Stimulated activated CD4-positive, alpha-beta T cell treated with anti-CD3 and anti-CD28 coated beads, Interleukin-1b, Interleukin-23, amount 100 ng/mL, for 1 hour (primary cell): ENCODE measurements at places on chromosomes 3 and 15.

GRCh38 chr3:86954226-86954625 is 36.7 kb downstream of the VGLL3 start:
- no peak for DNase-seq

DNA sequence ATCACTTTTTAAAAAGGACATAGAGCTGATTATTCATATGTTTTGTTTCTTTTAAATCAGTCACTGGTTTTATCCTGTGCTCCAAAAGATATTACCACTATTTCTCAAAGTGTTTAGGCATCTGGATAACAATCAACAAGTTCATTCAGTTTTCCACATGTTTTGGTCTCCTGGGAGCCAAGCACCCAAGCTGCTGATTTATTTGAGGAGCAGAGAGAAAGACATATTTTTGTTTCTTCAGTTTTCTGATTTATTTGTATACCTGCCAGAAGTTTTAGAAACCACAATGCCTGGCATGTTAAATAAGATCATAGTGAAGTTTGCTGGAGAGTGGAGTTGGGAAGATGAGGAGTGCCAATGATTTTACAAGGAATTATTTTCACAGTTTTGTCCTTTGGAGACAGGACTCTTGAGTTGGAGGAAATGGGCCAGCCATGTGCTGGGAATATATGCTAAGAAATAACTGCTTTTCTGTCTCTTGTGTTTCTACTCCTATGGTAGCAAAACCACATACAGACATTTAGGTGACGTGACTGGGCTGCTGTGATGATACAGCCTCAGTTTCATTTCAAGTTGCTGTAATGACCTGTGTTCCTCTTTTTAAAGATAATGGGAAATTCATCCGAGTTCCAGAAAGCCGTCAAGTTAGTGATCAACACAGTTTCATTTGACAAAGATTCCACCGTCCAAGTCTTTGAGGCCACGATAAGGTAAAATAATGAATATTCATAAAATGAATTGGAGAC is 11.7 kb downstream of the EDEM1 start:
- no peak for DNase-seq

DNA sequence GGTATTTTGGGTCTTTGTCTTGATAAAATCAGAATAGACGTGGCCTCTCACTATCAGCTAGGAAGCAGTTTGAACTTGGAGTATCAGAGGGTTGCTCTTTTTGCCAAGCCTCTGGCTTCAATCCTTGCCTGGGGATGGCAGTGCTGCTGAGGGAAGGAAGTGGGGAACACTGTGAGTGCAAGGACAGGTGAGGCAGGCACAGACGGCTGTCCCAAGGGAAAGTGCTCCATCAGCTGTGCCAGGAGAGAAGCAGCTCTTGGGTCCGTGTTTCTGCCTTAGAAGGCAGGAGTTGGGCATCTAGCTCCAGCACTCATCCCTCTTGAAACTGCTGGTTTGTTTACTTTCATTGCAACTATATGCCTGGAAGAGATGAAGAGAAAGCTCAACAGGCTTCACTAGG is 33.2 kb downstream of the PML start:
- no peak for DNase-seq

GRCh38 chr3:150733936-150734794 is 28.8 kb downstream of the SIAH2 start:
- no peak for DNase-seq

GRCh38 chr3:32285891-32286290 is 47.4 kb downstream of the CMTM8 start:
- DNase-seq, result no peak
